Stimulated activated CD8-positive, alpha-beta memory T cell treated with anti-CD3 and anti-CD28 coated beads, Interleukin-7, amount 100 ng/mL, for 4 hours (primary cell): ENCODE measurements at places on chromosomes 2 and 18.

GRCh38 chr2:18549083-18549482, 11.4 kb downstream of the RDH14 start:
- no peak for DNase-seq

DNA sequence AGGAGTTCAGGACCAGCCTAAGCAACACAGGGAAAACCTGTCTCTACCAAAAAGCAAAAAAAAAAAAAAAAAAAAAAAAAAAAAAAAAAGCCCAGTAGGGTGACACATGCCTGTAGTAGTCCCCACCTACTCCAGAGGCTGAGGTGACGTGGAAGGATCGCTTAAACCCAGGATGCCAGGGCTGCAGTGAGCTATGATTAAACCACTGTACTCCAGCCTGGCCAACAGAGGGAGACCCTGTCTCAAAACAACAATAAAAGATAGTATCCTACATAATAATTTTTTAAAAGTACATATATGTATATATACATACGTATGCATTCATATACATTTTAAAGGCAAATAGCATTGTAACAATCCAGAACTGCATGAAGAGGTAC, 51.7 kb downstream of the SOS1 start:
- DNase-seq = no peak

DNA sequence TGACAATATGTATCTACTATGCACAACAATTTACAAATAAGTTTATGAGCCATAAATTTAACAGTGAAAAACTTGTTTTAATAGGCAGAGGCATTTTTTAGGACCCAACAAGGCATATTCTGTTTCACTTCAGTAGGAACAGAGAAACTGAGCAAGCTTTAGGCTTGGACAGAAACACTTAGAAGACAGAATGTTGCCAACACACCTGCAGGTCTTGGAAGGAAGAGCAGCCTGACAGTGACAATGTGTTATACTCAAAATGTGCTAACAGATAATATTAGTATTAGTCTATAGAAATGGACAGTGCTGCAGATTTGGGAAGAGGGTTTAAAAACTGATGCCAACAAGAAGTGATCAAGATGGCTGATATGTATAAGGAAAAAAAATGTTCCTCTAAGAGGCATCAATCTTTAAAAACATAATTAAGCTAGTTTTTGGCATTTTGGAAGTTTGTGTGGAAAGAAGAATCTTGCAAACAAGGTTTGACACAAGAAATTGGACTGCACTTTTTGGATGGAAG, 297.1 kb upstream of the FSIP2 start:
- DNase-seq = no peak

- DNase-seq = no peak
Observed at GRCh38 chr2:145811276-145812164, 1291.6 kb upstream of the ZEB2 start.

- no peak for DNase-seq
Observed at GRCh38 chr18:24678626-24679025, 218.2 kb downstream of the HRH4 start.

DNA sequence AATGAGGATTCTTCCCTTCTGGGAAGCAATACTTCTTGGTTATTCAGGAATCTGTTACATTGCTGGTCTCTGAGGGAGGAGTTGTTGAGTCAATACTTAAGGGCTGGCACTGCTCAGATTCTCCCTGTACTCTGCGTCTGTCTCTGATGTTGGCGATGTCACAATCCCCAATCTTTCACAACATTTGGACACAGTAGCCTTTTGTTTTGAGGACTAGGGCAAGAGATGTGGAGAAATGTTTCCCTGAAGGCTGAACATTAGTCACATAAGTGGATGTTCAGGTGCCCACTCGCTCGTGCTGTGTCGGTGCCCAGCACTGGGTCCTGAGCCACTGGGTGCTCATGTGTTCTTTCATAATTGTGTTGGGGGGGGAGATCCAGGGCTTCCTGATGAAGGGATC, 55.0 kb downstream of the MAPK4 start:
- no peak for DNase-seq

GRCh38 chr18:160831-161570, 2.6 kb downstream of the USP14 start:
- no peak for DNase-seq
